ENCODE measurements at places on chromosomes 3 and 15.

- DNase-seq, result no peak
Measured at GRCh38 chr3:84439476-84439875, 519.3 kb upstream of the CADM2 start.

GRCh38 chr15:26628879-26629529, 143.9 kb downstream of the GABRB3 start:
- DNase-seq, result peak; percentile 13

DNA sequence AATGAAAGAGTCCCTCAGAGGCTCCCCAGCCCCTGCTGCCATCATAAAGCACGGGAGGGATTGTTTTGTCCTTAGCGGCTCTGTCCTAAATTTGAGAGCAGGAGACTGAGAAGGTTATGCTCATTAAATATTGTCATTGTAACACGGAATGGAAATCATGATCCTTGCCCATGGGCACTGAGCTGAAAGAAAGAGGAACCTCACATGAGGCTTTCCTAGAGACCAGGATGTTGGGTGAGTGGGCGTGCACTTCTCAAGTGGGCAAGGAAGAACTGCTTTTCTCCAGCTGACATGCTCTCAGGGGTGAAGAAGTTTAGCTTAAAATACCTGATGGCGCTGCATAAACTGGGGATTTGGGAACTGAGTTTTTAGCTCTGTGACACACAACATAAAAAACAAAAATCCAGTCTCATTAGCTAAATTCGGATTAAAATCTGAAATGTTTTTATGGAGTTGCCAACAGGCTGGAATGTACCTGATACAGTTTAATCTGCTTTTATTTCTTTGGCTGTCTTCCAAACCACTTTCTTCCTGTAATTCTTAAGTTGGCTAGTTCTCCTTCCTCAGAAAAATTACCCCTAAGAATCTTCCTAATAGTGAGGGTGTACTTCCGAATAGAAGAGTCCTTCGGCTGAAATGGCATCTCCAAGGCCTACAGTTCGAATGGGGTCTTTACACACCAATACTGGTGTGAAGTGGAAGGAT, 31.7 kb downstream of the ADPGK start:
- DNase-seq, result no peak

DNA sequence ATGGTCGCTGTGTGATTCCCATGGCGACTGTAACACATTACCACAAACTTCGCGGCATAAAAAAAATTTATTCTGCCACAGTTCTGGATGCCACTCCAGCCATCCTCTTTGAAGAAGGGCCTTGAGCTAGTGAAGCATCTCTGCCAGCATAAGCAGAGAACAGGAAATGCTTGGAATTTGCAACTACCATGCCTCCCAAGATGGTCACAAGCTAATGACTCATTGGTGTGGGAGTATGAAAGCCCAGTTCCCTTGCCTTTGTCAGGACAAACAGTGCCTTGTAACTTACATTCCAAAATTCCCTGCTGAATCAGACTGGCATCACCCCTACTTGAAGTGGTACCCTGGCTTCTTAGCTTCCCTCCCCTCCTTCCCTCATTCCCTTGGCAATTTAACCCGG, 129.7 kb downstream of the PROS1 start:
- no peak for DNase-seq

- DNase-seq, result no peak
Measured at GRCh38 chr3:5428607-5429516, 241.4 kb downstream of the EDEM1 start.

GRCh38 chr3:39990532-39990931, 181.1 kb downstream of the MYRIP start:
- peak; percentile 47 for DNase-seq

DNA sequence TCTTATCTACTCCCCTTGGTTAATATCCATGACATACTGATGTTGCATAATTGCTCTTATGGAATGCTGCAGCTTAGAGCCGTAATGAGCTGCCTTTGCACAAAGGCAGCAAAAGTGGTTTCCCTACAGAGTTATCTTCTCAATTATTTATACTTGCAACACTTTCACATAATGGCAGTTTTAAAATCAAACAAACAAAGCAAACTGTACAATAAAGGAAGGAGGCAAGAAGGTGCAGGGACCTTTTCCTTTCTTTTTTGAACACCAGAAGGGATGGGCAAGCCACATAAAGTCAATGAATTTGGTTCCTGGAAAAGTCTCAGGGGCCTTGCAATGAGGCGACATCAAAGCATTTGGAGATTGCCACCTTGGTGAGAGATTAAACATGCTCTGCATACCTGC, 188.0 kb downstream of the MEIS2 start:
- DNase-seq, result no peak

Measured in BE2C (cell line).